ENCODE measurements at places on chromosomes 11 and 22.

- no peak for DNase-seq
Measured at GRCh38 chr11:58731819-58732218, at the start of gene GLYAT. GLYAT (minus strand) TSS chr11:58731943; CDS start chr11:58724496, 7,447 bp downstream.

GRCh38 chr11:47994417-47994816 is 14.1 kb downstream of the PTPRJ start:
- DNase-seq = no peak

GRCh38 chr11:128845334-128845780 is 21.7 kb downstream of the KCNJ1 start:
- no peak for DNase-seq

DNA sequence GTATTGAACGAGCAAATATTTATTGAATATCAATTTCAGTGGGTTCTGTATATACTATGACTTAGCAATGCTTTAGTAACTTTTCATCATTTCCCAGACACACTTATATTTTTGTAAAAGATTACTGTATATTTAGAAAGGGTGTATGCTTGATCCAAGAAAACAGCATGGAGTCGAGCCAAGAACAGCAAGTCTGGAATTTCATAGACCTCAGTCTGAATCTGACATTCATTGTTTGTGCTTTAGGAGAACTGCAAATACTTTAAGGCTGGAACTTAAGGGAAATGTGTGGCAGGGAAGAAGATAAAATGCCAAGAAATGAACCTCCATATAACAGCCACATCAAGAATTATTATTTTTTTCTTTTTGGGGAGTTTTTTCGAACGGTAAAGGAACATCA is 1156.8 kb downstream of the LRRC4C start:
- DNase-seq = no peak

DNA sequence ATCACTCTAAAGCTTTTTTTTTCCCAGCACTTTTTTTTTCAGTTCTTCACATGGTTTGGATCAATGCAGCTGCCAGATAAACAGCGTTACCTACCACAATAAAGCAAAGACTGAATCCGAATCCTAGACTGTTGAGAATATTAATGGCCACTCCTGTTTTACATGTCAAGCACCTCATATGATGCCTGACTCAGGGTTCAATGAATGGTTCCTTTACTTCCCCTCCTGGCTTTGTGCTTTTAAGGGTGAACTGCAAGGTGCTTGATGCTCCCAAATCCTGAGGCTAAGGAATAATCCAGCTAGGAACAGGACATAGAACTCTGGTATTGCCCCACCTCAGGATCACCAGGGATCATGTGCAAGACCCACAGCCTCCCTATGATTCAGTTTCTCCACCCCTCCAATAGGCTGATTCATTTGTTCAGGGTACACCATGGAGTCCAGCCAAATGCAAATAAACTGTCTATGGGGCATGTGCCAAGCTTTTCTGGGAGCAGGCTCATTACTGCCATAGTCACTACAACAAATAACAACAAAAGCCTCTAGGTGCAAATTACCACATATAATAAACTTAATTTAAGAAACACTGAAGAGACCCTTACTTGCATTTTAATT is 104.3 kb downstream of the GAB2 start:
- no peak for DNase-seq

- DNase-seq = no peak
Measured at GRCh38 chr11:16603890-16604793, 134.3 kb upstream of the C11orf58 start.

DNA sequence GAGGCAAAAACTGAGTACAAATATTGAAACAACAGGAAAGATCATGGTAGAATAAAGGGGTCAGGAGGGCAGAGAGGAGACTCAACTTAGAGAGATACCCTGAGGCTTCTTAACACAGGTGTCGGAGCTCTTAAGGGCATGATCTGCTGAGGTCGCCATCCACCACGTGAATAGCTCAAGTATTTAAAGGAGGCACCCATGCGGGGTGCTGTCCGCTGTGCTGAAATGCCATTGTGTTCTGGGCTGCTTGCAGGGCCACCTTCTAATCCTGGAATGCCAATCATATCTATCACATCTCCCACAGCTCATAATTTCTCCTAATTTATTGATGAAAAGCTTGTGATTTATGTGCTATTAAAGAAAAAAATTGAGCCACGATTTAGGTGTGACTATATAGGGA is 90.2 kb downstream of the SEZ6L start:
- DNase-seq = no peak

GRCh38 chr11:20042045-20042639 is 118.1 kb downstream of the DBX1 start:
- DNase-seq = no peak

GRCh38 chr11:47178737-47179654 is 2.3 kb upstream of the ARFGAP2 start:
- DNase-seq = no peak

DNA sequence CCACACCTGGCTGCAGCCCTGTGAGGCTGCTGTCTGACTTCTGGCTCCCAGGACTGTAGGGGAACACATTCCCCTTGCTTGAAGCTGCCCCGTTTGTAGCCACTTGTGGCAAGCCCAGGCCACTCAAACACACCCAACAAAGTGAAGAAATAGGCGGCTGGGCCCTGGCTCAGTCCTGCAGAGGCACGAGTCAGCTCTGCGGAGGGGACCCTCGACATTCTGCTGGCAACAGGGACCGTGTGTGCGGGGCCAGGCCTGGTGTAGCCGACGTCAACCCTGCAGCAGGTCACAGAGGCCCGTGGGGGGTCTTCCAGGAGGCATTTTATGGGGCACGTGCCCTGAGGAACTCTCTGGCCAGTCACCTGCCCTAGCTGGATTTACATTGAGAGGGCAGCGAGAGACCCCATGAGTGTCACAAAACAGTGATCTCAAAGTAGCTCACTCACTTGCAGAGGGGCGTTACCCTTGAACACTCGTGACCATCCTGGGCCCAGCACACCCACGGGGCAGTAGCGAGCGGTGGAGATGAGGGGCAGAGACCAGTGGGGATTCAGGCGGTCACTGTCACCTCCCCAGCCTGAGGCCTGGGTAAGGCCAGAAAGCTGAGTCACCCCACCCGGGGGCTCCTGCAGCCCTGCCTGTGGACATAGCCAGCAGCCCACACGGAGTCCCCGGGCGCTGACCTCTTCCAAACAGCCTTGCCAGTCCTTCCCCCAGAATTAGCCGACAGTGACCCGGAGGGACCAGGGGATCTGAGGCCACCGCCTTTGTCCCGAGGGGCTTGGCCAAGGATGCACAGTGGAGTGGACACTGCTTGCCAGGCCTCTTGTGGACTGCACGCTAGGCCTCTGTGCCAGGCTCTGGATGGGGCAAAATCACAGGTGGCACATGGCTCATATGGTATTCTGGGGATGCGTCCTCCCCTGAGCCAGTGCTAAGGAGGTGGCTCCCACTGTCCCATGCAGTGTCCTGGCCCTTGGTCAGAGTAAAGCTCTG is 139.5 kb downstream of the CTTN start:
- DNase-seq = no peak

- no peak for DNase-seq
Measured at GRCh38 chr22:49814164-49814686, 13.4 kb downstream of the BRD1 start.

DNA sequence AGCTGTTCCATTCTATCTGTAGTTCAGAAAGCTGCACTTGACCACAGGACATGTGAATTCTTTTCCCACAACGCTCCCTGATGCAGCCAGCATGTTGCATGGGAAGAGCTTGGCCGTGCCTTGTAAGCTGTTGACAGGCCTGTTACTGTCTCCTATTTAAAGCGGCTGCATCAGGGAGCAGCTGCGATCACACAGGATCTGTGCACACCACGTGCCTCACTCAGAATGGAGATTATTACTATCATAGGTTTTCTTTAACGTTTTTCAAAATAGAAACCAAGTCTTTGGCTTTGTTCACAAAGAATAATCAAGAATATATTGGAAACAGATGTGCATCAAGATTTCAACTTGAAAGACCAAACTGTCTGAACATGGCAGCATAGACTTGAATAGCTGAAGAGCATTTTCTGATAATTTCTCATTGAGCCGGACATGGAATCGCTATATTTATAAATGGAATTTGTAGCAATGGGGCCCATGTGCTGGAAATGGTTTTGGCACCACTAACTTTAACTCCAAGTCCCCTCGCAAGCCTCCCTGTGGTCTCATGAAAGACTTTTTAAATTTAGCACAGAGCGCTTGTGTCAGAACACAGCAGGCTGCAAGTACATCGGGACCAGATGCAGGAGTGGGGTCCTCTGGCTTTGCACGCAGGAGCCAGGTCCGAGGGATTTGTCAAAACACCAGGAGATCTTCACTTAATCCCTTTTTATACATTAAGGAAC is 40.8 kb upstream of the MYO18B start:
- no peak for DNase-seq

DNA sequence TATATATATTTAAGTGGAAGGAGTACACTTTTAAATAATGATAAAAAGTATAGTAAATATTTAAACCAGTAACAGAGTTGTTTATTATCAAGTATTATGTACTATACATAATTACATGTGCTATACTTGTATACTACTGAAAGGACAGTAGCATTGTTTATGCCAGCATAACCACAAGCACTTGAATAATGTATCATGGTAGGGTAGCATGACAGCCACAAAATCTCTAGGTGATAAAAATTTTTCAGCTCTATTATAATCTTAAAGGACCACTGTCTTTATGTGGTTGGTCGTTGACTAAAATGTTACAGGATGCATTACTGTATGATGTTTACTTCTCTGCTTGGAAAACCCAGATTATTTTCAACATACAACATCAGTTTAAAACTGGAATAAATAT is 349.2 kb downstream of the CASP12 start:
- DNase-seq = no peak

DNA sequence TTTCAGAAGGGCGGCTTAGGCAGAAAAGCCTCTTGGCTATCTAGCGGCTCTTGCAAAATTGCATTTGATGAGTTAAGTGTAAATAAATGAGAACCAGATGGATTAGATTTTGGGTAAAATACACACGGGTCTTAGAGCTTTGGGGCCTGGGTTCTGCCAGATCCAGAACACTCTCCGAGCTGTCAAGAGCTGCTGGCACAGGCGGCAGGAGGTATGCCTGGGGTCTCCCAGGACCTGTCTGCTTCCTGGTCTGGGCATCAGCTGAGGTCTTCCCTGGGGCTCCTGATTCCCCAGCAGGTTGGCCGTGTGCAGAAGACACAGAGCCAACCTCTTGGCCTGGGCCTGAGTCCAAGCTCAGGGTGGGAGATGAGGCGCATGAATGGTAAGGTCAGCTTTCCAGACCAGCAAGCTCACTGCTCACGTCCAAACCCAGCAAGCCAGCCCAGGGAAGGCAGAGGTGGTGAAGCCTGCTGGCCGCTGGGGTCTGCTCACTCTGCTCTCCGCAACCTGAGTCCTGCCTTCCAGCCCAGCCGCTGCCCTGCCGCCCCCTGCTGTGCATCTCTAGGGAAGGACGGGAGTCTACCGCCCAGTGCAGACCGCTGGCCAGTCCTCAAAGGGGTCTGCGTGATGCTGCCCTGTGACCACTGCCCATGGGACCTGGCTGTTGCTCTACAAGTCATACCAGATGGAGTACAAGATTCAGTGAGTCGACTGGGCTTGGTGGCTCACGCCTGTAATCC is 44.9 kb downstream of the SCUBE1 start:
- no peak for DNase-seq

DNA sequence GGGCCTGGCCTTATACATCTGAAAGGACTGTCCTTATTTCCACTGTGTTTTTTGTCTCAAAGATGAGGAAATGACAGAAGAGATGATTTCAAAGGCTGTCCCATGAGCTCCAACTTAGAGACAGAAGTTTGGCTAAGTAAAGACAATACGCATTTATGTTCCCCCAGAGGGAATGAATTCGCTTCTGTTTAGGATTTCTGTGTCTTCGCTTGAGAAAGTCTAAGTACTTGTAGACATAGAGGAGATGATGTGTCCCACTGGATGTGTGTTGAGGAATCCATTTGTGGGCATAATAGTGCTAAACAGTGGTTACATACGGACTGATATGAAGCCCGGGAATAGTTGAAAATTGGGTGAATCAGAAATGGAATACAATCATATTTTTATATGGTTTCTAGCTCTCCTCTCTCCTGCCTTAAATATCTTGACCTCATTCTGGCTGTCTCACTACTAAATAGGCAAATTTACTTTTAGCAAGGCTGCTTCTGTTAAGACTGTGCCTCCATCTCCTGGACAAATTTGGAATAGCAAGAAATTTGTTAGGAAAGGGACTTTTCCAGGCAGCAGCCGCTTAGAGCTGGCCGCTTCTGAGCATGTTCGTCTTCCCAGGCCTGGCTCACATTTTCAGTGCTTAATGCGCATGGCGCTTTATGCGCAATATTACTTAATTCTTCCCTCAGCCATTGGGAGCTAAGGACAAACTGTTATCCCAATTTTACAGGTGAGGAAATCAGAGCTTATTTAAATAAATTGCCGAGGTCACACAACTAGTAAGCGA is 1.9 kb upstream of the PEX26 start:
- DNase-seq = no peak

DNA sequence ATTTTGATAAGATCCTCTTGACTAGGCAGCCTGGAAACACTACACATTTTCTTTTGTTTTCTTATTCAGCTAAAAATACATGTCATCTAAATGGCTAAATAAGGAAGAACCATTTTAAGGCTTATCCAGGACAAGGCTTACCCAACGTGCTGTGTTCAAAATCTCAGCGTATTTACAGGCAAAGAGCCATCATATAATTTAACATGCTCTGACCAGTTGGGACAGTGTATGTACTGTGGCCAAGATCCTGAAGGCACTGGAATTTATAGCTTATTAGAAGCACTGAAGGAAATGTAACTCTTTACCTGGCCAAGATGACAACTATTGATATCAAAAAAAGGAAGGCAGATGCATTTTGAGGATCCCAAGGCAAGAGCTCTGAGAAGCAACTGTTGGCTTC is 71.1 kb downstream of the PPFIBP2 start:
- no peak for DNase-seq

GRCh38 chr11:126406368-126406767 is 50.9 kb downstream of the ST3GAL4 start:
- no peak for DNase-seq
